Renal cortex interstitium (tissue), 15 donors: ENCODE measurements at places on chromosomes 1 and 21.

GRCh38 chr1:60091195-60091715 is 17.7 kb upstream of the C1orf87 start:
- no peak for DNase-seq

DNA sequence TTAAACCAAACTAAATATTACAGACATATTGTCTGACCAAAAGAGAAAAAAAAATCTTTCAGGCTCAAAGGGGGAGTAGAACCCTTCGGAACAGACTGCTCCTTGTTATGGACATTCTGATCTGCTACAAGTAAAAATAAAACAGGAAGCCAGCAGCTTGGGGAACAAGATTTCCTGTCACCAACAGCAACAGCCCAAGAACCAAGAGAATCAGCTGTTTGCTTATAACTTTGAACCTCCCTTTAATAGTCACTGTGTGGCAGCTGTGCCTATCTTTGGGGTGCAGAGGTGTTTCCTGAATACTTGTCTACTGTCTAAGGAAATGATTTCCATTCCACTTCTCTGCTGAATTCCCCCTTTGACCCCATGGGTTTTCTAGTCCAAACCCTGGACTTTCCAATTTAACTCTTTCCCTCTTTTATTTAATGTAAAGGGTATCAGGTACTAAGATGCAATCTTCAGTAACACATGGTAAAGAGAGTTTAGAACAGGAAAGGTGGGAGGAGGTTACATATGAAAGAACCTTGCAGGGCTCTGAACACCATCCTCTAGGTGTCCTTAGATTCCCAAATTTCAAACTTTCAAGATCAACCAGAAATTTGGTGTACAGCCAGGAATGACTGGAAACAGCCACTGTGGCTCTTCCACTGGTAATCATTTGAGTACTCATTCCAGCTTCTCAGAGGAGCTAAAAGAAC is 38.6 kb downstream of the GPR3 start:
- no peak for DNase-seq

GRCh38 chr1:19203440-19203839 is 6.6 kb downstream of the UBR4 start:
- no peak for DNase-seq

DNA sequence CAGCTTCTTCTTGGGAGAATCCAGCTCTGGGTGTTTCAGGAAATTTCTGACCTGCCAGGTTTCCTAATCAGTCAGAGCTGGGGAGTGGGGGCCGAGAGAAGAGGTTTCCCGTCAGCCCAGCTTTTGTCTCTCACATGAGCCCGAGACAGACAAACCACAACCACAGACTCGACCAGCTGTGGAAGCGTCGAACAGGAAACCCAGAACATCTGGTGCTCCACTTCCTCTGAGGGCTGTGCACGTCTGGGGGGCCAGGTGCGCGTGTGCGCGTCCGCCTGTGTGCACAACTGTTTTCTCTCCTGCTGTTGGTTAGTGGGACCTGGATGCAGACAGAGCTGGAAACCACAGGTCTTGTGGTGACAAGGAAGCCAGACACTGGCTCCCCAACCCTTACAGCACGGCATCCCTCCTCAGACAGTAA is 113.0 kb upstream of the SLC25A33 start:
- no peak for DNase-seq

GRCh38 chr1:231242516-231243198 is 1.6 kb downstream of the GNPAT start:
- DNase-seq, result no peak

- DNase-seq, result no peak
These were observed 139.0 kb downstream of the SDCCAG8 start for GRCh38 chr1:243394601-243395464.

DNA sequence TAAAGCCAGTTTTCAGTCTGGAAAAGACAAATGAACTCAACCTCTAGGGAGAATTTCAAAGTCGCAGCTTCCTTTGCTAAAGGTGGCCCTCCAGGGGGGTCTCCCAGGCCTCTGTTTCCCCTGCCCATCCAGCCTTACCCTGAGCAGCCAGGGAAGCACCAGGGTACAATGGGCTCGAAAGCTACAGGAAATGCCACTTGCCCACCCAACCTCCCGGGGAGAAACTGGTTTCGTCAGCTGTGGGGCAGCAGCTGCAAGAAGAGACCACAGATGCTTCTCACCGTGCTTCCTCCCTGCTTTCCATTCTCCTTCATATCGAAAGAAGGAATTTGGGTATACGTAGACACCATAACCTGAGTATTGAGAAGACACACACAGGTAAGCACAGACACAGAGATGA is 1.7 kb downstream of the MORN1 start:
- no peak for DNase-seq

DNA sequence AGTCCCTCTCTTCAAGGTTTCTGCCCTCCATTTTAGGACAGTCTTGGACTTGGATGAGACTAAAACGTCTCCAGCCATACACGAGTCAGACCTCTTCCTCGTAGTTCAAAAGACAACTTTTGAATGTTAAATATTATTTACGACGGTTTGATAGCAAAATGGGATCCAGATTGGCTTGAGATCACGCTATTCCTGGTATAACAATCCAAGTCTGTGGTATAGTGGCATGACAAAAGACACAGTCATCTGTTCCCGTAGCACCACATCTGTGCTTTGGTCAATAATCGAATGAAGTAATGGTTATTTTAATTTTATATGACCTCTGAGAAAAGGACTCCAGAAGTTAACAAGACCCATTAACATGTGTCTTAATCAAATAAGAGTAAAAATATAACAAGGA is 7.0 kb downstream of the PCP4 start:
- DNase-seq, result no peak

DNA sequence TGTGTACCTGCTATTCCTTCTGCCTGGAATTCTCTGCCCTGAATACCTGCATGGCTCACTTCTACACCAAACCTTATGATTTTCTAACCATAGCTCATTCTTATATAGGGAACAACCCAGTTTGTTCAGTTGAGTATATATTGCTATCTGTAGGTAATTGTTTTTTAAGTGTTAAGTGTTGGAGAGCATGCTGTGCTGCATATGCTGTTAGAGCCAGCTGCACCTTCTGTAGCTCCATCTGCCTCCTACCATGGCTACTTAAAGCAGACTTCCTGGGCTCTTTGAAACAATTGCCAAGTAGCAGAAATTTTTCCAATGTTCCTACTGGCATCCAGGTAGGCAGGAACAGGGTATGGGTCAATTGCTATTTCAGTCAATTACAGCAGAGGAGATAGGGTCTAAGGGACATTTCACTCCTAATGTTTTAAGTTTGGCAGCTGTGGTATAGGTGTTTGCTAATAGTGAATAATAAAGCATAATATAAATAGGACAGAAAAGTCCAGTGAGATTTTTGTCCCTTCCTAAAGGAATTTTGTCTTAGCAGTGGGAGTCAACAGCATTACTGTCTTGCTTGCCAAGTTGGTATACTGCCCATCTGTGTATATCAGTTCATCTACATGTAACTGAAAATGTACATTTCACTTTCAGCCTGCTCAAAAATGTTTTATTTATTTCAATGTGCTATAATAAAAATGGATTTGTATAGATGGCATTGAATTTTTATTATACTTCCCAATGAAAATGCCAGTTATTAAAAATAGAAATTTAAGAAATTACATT is 34.0 kb upstream of the C1orf115 start:
- no peak for DNase-seq
